Activated T-cell treated with anti-CD3 and anti-CD28 coated beads for 1 hour (primary cell): ENCODE measurements at places on chromosomes 11 and 22.

DNA sequence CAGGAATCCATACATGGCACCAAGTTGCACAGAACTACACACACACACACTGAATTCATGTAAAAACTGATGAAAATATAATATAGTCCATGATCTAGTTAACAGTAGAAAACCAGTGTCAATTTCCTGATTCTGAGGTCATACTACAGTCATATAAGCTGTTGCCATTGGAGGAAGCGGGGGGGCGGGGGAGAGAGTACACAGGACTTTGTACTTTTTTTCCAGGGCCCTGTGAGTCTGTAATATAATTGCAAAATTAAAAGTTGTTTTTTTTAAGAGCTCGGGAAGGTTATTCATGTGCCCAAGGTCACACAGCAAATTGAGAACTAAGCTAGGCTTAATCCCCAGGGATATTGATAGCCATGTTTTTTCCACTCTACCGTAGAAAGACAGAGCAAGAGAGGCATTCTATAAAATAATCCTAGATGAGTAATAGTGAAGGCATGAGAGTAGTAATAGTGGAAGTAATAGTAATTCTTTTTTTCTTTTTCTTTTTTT is 312.3 kb downstream of the MN1 start:
- no peak for DNase-seq

- no peak for DNase-seq
Measured at GRCh38 chr11:122138744-122139594, 23.0 kb upstream of the BLID start.

DNA sequence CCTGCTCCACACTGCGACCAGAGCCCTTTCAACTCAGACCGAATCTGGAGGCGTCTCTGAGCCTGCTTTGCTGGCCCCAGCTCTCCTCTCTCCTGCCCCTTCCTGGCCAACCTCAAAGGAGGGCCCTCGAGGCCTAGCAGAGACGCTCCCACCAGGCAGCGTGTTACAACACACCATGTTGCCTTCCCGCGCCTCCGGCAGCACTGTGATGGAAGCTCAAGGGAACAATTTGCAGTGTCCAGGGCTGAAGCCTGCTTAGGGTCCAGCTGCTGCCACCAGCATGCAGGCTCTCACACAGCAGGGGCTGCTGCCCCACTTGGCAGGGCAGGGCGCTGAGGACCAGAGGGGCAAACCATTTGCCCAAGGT is 18.4 kb downstream of the LINC01488 start:
- DNase-seq, result no peak

DNA sequence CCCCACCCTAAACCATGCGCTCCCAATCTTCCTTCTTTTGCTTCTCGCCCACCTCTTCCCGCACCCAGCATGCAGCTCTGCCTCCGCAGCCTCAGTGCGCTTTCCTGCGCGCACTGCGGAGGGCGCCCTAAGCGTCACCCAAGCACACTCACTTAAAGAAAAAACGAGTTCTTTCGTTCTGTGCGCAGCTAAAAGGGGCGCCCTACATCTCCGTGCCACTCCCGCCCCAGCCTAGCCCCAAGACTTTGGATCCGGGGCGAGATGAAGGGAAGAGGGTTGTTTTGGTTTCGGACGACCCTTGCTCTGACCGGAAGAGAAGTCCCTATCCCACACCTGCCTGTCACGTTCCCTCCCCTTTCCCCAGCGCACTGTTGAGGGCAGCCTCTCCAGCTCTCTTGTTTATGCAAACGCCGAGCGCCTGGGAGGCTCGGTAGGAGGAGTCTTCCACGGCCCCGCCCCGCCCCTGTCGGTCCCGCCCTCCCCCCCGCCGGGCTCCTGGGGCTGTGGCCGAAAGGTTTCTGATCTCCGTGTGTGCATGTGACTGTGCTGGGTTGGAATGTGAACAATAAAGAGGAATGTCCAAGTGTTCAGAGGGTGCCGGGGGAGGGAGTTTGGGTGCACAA is 5.3 kb downstream of the VSIG2 start:
- peak; percentile 68 for DNase-seq

GRCh38 chr11:119780222-119780953 is 51.4 kb upstream of the NECTIN1 start:
- no peak for DNase-seq

DNA sequence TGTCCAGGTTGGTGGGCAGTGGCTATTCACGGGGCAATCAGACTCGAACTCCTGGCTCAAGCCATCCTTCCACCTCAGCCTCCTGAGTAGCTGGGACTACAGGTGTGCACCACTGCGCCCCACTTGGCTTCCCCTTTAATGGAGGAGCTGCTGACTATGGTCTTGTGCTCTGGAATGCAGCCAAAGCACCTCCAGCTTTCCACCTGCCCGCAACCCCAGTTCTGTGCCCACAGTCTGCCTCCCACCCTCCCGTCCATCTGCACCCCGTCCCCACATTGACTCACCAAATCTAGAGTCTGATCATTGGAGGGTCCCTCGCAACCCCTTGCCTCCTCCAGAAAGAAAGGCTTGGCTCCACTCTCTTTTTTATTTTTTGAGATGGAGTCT is 41.0 kb downstream of the KCNJ4 start:
- no peak for DNase-seq
